Naive B cell (primary cell): ENCODE measurements at places on chromosomes 12 and 14.
A peak's percentile ranks its signal among the peaks of the same experiment; 100 is the strongest.

DNA sequence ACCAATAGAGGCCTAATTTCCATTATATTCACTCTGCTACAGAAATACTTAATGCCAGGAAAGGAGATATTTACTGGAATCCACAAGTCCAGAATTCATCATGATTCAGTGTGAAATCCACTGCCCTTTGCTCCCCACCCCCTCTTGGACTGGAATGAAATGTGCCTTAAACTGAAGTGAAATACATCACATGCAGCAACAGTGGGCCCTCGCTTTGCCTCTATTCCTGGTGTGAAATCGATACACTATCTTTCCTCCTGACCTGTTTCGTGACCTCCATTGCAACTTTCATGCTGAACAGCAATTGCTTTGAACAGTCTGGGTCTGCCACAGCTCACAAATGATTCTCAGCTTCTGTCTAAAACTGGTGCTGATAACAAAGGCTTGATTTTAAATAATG, 100.6 kb downstream of the NPAS3 start:
- no peak overlapping the region for H3K4me3 ChIP-seq
- H3K27ac ChIP-seq = no peak overlapping the region
- no peak for DNase-seq
- H3K4me1 ChIP-seq = no peaks in the 10 kb centered on the region

DNA sequence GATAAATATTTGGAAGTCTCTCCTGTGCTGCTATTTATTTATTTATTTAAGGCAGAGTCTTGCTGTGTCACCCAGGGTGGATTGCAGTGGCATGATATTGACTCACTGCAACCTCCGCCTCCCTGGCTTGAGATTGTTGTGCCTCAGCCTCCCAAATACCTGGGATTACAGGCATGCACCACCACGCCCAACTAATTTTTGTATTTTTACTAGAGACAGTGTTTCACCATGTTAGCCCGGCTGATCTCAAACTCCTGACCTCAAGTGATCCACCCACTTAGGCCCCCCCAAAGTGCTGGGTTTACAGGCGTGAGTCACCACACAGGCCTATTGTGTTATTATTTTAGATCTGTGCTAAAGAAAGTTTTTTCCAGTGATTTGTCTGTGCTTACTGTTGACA, 225.2 kb downstream of the CCER1 start:
- H3K27me3 ChIP-seq = no peaks in the 10 kb centered on the region
- no peak overlapping the region for H3K4me3 ChIP-seq
- no peaks in the 10 kb centered on the region for H3K36me3 ChIP-seq
- no peak overlapping the region for H3K27ac ChIP-seq
- no peaks in the 10 kb centered on the region for H3K4me1 ChIP-seq

DNA sequence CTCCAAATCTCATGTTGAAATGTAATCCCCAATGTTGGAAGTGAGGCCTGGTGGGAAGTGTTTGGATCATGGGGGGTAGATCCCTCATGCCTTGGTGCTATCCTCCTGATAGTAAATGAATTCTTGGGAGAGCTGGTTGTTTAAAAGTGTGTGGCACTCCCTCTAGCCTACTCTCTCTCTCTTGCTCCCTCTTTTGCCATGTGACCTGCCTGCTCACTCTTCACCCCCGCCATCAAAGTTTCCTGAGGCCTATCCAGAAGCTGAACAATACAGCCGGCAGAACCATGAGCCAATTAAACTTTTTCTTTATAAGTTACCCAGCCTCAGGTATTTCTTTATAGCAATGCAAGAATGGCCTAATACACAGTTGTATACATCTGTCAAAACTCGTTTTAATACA, 62.5 kb downstream of the BCL2L14 start:
- no peaks in the 10 kb centered on the region for H3K36me3 ChIP-seq
- H3K4me1 ChIP-seq = no peaks in the 10 kb centered on the region
- no peaks in the 10 kb centered on the region for H3K27me3 ChIP-seq
- no peak overlapping the region for H3K4me3 ChIP-seq

DNA sequence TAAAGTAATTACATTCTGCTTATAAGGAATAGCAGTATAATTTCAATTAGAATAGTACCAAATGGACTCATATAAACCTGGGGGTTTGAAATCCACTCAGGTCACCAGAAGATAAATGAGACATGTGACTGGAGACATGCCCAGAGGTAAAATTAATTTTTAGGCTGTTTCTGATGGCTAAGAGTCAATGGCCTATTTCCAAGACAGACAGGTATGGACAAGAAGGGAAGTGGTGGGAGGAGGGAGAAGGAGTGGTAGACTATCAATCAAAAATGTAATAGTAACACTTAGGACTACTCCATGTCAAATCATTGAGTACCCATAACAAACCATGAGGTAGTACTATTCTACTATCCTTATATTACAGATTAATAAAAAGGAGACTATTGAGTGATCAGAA, 544.0 kb downstream of the GALC start:
- no peak overlapping the region for H3K4me3 ChIP-seq
- no peak overlapping the region for H3K27ac ChIP-seq
- no peak for DNase-seq
- no peaks in the 10 kb centered on the region for H3K36me3 ChIP-seq
- no peaks in the 10 kb centered on the region for H3K4me1 ChIP-seq

DNA sequence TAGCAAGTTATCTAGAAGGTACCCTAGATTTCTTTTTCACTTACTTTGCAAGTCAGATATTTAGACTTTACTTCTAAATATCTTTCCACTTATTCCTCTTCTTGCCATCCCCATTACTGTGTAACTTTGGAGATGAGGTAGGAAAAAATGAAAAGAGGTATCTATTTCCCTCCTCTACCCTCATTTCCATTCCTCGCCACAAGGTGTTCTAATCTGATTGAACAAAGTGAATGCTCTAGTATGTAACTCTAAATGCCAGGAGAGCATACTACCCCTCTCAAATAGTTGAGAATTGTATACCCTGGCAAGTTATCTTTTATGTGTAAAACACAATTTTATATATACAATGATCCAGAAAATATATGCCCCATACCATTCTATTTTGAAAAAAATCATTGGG, 1.7 kb upstream of the LDHB start:
- H3K4me1 ChIP-seq = peaks cover 28% of the 10 kb centered on the region
- H3K36me3 ChIP-seq = no peaks in the 10 kb centered on the region
- no peak overlapping the region for H3K27ac ChIP-seq
- no peak for DNase-seq

DNA sequence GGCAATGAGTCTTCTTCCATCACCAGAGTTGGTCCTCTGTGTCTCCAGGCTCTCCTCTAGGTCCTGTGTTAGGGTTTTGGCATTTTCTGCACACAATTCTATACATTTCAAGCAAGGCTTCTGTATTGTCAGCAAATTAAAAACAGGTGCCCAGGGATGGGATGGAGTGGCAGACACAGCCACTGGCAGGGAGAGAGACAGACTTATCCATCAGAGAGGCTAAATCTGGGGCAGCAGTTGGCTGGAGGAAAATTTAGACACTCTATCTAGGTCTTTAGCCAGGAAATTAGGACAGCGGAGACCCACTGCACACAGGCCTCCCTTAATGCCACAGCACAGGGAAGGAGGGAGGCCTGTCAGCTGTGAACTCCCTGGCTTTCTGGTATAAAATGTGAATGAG, 20.2 kb downstream of the PLEKHD1 start:
- H3K4me1 ChIP-seq = no peaks in the 10 kb centered on the region
- H3K4me3 ChIP-seq = no peak overlapping the region
- H3K27ac ChIP-seq = no peak overlapping the region

DNA sequence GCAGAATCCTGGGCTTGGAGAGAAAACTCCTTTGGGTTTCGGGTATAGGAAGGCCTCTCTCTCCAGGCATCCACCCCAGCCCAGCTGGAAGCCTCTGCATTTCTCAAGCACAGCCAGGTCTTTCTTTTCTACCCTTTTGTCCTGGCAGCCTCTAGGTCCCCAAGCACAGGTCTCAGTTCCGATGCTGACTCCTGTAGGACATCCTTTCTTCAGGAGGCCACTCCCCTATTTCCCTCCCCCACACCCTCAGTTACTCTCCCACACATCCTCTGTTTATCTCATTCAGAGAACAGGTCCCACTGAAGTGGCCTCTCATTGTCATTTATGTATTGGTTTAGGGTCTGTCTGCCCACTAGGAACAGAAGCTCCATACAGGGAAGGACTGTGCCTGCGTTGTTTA, 352.6 kb downstream of the VRK1 start:
- H3K36me3 ChIP-seq = no peaks in the 10 kb centered on the region
- no peaks in the 10 kb centered on the region for H3K4me1 ChIP-seq
- DNase-seq = no peak
- H3K4me3 ChIP-seq = no peak overlapping the region
- no peak overlapping the region for H3K27ac ChIP-seq

DNA sequence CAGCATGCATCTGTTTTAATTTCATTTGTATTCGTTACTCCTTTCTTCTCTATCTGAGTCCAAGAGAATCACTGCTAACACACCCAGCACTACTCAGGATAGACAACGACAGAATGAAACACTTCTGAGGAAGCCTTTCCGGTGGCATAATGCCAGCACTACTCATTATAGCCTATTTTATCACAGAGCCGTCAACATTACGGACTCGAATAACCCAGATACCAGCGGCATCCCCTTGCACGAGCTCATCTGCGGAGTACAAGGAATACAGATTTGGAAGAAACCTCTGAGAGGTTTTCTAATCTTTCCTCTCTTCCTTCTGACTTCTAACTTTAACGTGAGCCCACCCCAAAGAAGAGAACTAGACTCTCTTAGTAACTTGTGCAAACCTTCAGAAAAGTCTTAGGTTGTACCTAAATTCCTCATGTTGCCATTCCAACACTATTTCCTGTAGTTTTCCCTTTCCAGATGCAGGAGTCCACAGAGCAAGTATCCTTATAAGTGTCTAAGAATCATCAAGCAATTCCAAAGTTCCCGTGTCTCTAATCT, 248.1 kb downstream of the APAF1 start:
- no peaks in the 10 kb centered on the region for H3K4me1 ChIP-seq
- no peak for DNase-seq
- peaks cover 51% of the 10 kb centered on the region for H3K27me3 ChIP-seq
- peaks cover 8% of the 10 kb centered on the region for H3K36me3 ChIP-seq

DNA sequence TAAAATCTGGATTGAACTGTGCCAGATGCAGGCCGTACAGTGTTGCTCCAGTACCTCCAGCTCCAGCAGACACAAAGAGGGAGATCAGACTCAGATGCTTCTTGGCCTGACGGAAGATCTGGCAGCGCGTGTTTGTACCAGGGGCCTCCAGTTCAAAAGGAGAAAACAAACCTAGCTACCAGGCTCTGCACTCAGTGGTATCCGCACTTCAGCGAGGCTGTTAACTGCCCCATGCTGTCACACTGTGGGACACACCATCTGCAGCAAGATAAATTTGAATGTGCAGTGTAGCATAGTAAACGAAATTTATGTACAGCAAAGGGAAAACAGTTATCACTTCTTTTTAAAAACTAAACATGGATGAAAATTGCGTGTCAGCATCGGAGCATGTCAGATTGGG, 5.1 kb downstream of the DYNC1H1 start:
- no peak for DNase-seq
- H3K27ac ChIP-seq = peak overlapping the region; percentile 64
- peaks cover 23% of the 10 kb centered on the region for H3K4me1 ChIP-seq
- no peaks in the 10 kb centered on the region for H3K27me3 ChIP-seq
- H3K4me3 ChIP-seq = no peak overlapping the region
- H3K36me3 ChIP-seq = no peaks in the 10 kb centered on the region

DNA sequence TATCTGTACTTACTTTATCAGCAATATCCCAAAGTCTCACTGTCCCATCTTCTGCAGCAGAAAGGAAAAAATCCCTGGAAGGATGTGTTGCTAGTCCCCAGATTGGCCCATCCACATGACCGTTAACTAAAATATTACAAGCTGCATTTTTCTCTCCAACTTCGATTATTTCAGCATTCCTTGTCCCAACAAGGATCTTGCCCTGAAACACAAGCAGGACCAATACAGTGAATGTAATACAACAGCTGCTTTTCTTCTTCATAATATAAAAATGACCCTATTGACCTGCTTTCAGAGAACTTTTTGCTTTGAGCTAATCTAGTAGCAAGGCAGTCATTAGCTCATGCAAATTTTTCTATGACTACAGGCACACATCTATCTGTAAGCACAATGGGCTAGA, 58.3 kb downstream of the ZC3H14 start:
- H3K4me1 ChIP-seq = no peaks in the 10 kb centered on the region
- H3K27ac ChIP-seq = no peak overlapping the region
- no peaks in the 10 kb centered on the region for H3K36me3 ChIP-seq
- no peak overlapping the region for H3K4me3 ChIP-seq
- no peak for DNase-seq

DNA sequence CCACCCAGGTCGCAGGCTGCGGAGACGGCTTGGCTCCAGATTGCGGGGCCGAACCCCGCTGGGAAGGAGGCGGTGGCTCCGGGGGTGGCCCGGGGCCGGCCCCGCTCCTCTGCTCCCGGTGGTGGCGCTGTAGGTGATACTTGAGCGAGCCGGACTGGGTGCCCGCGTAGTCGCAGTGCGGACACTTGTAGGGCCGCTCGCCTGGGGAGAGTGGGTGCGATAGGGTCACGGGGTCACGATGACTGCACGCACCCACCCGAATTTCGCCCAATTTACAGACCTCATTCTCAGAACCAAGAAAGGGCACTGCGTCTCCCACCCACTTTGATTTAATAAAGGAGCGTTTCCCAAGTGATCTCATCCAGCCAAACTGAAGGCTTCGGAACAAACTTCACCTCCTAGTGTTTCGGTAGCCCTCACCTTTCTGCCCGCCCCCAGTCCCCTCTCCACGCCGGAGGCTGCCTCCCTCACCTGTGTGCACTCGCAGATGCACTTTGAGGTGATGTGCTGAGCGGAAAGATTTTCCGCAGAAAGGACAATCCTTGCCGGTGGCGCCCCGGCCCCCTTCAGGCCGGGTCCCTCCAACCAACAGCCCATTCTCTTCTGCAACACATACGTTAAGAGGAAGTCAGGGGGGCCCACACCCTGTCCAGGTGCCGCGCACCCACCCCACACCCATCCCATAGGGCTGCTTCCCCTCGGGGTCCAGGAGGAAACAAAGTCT, 7.4 kb downstream of the ZNF219 start:
- H3K4me1 ChIP-seq = peaks cover 33% of the 10 kb centered on the region
- no peak overlapping the region for H3K27ac ChIP-seq
- H3K4me3 ChIP-seq = no peak overlapping the region
- DNase-seq = no peak
- no peaks in the 10 kb centered on the region for H3K36me3 ChIP-seq
- H3K27me3 ChIP-seq = no peaks in the 10 kb centered on the region

- DNase-seq = no peak
- H3K4me1 ChIP-seq = peaks cover 15% of the 10 kb centered on the region
- H3K27ac ChIP-seq = no peak overlapping the region
- H3K36me3 ChIP-seq = no peaks in the 10 kb centered on the region
Observed at GRCh38 chr12:63152321-63152700, 1.3 kb upstream of the AVPR1A start.

GRCh38 chr12:3416670-3417069, 74.3 kb upstream of the PRMT8 start:
- no peak for DNase-seq
- no peak overlapping the region for H3K27ac ChIP-seq
- H3K4me3 ChIP-seq = no peak overlapping the region
- peaks cover 19% of the 10 kb centered on the region for H3K27me3 ChIP-seq
- H3K36me3 ChIP-seq = peaks cover 6% of the 10 kb centered on the region

GRCh38 chr14:58816416-58817115, 178.8 kb downstream of the DACT1 start:
- no peak overlapping the region for H3K4me3 ChIP-seq
- no peaks in the 10 kb centered on the region for H3K4me1 ChIP-seq
- H3K27me3 ChIP-seq = peaks cover 5% of the 10 kb centered on the region
- H3K36me3 ChIP-seq = no peaks in the 10 kb centered on the region
